ENCODE measurements at places on chromosomes 11 and 22.

GRCh38 chr11:45921561-45922424, 663 bp upstream of the LARGE2 start:
- no peak for DNase-seq

DNA sequence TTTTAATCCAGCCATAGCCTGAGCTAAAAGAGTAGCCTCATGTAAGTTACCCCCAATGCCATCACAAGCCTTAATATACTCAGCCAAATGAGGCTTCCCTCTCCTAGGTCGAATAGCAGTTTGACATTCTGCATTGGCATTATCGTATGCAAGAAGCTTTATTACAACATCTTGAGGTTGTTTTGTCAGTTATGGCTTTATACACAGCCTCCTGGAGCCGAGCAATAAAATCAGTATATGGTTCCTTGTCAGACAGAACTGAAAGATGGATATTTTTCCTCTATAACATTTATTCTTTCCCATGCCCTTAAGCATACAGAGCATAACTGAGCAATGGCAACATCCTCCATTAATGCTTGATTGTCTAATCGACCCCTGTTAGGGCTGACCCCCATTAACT, 5.4 kb upstream of the DNAJB13 start:
- no peak for DNase-seq

DNA sequence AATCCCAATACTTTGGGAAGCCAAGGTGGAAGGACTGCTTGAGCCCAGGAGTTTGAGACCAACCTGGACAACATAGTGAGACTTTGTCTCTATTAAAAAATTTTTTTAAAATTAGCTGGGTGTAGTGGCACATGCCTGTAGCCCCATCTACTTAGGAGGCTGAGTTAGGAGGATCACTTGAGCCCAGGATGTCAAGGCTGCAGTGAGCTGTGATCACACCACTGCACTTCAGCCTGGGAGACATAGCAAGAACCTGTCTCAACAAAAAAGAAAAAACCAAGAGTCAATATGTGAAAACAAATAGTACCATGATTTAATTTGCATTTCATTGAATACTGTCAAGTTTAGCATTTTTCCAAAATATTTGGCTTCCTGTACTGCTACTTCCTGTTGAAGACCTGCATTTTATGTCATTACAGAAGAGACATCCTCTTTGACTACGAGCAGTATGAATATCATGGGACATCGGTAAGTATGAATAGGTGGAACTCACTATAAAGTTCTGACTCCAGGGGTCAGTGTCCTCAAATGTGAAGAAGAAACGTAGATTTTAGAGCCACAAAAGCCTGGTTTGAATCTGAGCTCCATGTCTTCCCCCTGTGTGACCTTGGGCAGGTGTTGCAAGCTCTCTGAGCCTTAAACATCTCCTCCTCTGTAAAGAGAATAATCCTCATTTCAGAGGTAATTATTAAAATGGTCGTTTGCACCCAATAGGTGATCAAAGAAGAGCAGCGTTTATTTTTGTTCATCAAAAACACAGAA, 16.0 kb downstream of the CDC45 start:
- peak; percentile 10 for DNase-seq

- no peak for DNase-seq
Observed at GRCh38 chr11:130177782-130178181, 18.2 kb downstream of the ST14 start.

- DNase-seq, result no peak
Observed at GRCh38 chr11:17388609-17389210, at the start of gene KCNJ11. KCNJ11 (minus strand) TSS chr11:17388659; CDS start chr11:17388091, 568 bp downstream.

- no peak for DNase-seq
Observed at GRCh38 chr11:11757909-11758308, 83.9 kb upstream of the USP47 start.

DNA sequence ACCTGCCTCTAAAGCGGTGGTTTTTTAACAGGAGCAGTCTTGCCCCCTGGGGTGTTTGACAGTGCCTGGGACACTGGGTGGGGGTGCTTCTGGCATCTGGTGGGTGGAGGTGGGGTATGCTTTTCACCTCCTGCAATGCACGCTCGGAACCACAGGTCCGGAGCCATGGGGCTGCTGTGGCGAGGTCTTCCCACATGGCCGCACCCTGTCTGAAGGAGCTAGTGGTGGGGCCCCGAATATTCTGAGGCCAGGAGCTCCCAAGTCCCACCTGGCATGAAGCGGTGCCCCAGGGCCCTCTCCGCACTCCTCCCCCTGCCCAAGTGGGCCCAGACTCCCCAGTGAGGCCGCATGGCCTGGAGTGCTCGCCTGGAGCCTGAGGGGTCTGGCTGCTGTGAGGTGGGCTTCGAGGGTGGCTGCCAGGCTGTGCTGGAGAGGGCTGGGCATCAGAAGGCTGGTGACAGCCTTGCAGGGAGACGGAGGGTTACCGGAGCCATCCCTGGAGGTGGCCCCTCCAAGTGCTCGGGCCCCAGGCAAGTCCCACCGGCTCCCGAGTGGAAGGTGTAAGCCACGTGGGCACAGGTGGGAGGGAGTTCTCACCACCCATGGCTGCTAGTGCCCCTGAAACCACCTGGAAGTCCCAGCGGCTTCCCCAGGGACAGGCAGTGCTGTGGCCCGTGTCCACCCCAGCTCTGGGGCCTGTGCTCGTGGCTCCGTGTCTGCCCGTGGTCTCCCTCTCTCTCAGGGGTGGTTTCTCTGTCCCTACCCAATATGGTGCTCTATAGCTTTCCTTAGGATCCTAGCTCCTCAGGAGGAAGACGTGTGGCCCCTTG, 15.1 kb downstream of the TBX1 start:
- DNase-seq, result no peak

GRCh38 chr11:75161506-75162095, 10.7 kb downstream of the SLCO2B1 start:
- no peak for DNase-seq

DNA sequence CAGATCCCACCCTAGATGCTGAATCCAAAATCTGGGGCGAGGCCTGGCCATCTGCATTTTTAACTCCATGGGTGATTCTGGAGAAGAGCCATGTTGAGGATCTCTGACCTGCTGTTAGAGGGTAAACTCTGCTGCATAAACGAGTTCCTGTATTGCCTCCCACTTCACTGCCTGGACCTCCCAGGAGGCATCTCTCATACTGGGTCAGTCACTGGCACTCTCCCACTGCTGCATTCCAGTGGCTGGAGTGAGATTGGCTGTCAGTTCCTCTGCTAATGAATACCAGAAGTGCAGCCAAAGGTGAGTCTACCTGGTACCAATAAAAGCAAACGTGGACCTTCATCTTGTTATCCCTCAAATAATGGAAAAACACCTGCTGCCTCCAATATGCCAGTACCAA, 10.3 kb downstream of the POLDIP3 start:
- no peak for DNase-seq

DNA sequence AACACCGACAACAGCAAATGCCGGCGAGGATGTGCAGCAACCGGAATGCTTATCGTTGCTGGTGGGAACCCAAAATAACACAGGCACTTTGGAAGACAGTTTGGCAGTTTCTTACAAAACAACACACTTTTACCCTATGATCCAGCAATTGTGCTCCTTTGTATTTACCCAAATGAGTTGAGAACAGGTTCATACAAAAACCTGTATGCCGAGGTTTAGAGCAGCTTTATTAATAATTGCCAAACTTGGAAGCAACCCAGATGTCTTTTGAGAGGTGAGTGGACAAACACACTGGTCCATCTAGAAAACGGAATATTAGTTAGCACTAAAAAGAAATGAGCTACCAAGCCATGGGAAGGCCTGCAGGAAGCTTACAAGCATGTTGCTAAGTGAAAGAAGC, 118.9 kb downstream of the CTTN start:
- no peak for DNase-seq

DNA sequence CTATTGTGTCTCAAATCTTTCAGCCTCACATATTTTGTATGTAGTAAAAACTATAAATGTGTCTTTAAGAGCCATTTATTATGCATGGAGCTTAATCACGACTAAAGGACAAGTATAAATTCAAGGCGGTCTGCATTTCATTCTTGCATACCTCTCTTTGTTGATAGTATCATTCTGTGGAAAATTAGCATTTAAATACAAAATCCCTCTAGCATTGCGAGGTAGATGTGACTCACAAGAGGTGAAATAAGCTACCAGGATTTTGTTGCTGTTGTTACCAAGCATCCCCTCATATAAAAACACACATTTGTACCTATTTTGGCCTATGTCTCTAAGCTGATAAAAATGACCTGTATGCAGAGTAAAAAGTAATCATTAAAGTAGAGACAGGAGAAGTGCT, 537.4 kb upstream of the LUZP2 start:
- DNase-seq, result no peak

DNA sequence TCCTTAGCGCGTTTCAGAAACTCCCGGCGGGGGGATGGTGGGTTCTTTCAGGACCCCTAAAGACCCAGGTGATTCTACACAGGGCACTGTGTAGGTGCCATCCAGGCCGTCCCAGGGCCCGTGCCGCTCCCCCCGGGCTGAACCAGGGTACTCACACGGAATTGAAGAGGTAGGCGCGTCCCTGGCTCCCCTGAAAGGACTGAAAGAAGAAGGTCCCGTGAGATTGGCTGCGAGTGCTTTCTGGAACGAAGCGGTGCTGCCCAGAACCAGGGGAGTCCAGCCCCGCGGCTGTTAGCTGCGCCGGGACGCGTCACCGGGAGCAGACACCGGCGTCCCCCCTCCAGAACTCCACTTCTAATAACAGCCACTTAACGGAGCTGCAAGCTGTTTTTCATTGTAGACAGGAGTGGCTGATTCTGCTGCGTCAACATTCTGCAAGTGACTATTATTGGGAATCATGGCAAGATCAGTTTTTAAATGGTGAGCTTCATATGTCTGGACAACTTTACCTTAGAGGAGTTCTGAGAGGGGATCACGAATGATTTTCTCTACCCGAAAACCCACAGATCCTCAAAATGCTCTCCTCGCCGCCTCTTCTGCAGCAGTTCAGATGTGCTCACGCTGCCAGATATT, 31.8 kb downstream of the YPEL1 start:
- DNase-seq, result no peak

GRCh38 chr11:92776676-92777075, 192.8 kb upstream of the MTNR1B start:
- DNase-seq, result no peak

GRCh38 chr11:32489464-32489863, 54.1 kb upstream of the WT1 start:
- DNase-seq, result no peak

DNA sequence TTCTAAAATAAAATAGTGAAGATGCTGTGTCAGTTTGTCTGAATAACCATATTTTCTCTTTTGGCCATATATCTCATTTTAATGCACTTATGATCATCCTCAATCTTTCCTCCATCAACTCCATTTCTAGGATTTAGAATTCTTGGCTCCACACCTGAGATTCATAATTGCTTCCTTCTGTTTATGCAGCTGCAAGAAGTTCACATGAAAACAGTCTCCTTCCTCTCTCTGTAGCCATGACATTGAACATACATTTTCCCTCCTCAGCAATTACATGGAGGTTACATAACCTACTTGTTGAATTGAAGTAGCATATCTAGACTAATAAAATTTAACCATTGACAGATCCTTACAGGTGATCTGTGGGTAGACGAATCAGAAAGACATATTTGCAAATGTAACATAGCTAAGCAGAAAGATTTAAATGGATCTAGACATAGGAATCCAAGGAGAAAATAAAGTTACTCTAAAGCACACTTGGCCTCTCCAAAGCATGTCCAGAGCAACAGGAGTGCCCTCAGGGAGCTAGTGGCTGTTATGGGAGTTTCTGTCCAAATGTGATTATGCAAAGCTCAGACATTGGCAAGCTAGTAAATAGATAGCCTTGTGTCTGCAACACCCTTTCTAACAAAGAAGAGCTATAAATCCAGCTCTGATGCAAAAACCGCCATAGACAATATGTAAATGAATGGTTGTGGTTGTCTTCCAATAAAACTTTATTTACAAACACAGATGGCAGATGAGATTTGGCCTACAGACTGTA, 119.9 kb upstream of the MPPED2 start:
- DNase-seq, result no peak

GRCh38 chr22:46732513-46732912, 5.5 kb downstream of the CERK start:
- no peak for DNase-seq

DNA sequence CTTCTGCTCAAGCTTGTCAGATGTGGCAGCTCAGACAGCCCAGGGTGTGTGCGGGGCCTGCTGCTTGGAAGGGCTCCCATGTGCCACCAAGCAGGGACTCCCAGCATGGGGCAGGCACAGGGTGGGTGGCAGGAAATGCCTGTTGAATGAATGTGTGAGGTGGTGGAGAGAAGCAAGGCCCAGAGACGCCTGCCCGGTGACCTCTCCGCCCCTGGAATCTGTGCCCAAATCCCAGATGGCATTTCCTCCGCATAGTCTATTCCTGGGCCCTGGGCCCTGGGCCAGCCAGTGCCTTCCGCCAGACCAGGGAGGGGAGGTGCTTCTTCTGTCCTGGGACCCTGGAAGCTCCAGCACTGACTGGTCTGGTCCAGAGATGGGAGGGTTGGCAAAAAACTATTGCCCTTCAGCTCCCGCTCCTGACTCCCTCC, 3.7 kb downstream of the CST6 start:
- no peak for DNase-seq

DNA sequence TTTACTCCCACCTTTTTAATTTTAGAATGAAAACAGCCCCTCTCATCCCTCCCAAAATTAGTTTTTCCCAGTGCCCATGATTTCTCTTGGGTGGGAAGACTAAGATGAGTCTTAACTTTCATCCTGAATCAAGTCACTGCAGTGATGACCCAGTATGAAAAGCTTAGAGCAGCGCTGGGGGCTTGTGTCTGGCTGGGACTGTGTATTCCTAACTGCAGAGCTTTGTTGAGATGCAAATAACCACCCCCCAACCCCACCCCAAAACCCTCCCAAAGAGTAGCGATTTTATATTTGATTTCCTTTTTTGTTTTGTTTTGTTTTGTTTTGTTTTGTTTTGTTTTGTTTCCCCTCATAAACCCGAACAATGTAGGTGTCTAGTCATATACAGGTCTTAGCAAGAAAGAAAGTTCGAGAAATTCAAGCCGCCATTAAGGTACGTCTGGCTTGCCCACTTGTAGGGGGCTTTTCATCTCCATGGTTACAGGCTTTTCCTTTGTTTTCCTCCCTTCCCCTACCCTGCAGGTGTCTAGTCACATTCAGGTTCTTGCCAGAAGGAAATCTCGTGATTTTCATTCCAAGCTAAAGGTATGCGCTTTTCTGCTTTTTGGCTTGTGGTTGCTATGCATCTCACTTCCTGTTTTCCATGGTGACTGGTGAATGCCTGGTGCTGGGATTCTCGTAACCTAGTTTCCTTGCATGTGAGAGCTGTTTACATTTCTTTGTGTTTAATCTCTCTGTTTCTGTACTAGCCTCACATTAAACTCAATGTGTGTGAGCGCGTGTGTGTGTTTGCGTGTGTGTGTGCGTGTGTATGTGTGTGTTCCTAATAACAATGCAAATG, 144.6 kb upstream of the RASSF10 start:
- DNase-seq, result peak; percentile 27

GRCh38 chr11:93099806-93100205, 98.0 kb downstream of the SLC36A4 start:
- DNase-seq, result peak; percentile 7

Data from AG09309 (cell line).